ENCODE measurements at places on chromosomes 7 and 10.

- no peak for DNase-seq
Measured at GRCh38 chr7:96088579-96088978, 233.3 kb downstream of the SLC25A13 start.

DNA sequence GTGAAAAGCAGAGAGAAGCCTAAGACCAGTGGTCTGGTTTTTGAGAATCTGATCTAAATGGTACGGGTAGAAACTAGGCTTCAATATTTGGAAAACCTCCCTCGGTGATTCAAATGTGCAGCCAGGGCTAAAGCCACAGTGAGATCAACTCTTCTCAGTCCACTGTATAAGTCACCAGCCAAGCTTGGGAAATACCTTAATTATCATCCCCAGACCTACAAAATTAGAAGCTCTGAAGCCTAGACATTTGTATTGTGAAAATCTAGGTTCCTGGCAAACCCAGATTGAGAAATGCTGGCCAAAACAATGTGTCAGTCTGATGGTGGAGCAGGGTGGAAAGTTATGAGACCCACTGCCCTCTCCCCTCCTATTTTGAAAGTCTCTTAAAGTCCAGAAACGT, 131.7 kb downstream of the DGKI start:
- no peak for DNase-seq

DNA sequence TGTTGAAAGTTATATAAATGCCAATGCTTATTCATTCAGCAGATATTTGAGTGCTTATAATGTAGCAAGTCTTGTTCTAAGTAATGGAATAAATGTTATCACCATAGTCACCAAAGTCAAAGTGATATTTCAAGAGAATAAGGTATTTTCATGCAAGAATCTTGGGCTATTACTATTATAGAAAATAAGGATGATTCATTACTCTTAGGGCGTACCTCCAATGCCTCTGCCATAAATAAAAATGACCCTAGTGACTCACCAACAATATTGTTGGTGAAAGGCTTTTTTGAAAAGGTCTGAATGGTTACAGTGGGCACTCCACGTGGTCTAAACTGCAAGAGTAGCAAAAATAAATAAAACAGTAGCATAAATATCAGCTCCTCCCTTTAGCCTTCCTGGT, 68.4 kb downstream of the RALA start:
- no peak for DNase-seq

- no peak for DNase-seq
Measured at GRCh38 chr7:19572566-19572965, 136.3 kb downstream of the POLR1F start.
